Heart left ventricle (tissue), 16 donors: ENCODE measurements at places on chromosomes 11 and 22.

DNA sequence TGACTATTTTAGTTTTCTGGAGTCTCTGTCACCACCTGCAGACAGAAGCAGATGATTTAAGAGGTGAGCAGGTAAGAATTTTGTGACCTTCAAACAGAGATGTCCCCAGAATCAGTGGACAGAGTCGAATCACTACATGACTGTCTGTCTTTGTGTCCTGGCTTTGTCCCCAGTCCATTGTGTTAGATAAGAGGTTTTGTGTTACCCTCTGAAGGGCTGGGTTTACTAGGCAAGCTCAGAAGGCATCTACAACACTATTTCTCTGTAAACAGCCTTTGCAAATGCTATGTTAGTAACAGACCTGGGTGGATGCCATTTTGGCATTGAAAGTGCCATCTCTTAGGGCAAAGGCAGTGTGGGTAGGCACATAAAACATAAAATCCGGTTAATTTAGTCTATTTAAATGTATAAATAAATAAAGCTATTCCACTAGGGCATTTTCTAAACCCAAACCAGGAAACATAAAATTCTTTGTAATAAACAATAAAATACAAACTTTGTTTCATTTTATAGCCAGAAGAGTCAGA is 40.3 kb upstream of the CADM1 start:
- DNase-seq = no peak

GRCh38 chr11:123213307-123213771 is 18.3 kb upstream of the CLMP start:
- DNase-seq = no peak

DNA sequence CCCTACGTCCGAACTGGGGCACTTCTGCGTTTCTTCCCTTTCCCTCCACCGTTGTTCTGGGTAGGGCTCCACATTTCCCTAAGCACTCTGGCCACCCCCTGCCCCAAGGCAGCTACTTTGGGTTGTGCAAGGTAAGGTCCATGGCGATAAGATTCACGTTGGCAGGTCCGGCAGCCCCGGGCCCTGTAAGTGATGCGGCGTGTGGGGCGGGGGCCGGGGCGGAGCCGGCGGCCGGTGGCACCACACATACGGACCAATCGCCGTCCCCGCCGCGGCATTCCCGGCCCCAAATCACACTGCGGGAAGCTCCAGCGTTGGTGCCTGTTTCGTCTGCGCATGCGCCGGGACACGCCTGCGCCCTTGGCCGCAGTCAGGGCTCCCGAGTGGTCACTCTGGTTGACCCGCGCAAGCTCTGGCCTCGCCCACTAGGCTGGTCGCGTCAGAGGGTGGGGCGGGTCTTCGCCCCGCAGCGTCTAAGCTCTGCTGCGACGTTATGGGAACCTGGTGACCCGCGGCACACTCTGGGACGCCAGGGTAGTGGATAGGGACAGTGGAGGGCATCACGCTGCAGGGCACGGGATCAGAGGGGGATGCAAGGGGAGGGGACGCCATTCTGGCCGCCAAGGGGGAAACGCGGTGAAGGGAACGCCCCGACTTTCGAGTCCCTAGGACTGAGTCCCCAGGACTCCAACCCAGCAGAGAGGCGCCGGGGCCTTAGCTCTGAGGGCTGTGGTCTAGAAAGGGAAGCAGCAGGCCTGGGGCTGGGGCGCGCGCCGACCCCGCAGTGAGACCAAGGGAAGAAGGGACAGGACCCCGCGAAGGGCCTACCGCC is 1.6 kb downstream of the FADS1 start:
- DNase-seq = peak; percentile 99

GRCh38 chr11:106457727-106458126 is 380.3 kb downstream of the AASDHPPT start:
- DNase-seq = no peak

DNA sequence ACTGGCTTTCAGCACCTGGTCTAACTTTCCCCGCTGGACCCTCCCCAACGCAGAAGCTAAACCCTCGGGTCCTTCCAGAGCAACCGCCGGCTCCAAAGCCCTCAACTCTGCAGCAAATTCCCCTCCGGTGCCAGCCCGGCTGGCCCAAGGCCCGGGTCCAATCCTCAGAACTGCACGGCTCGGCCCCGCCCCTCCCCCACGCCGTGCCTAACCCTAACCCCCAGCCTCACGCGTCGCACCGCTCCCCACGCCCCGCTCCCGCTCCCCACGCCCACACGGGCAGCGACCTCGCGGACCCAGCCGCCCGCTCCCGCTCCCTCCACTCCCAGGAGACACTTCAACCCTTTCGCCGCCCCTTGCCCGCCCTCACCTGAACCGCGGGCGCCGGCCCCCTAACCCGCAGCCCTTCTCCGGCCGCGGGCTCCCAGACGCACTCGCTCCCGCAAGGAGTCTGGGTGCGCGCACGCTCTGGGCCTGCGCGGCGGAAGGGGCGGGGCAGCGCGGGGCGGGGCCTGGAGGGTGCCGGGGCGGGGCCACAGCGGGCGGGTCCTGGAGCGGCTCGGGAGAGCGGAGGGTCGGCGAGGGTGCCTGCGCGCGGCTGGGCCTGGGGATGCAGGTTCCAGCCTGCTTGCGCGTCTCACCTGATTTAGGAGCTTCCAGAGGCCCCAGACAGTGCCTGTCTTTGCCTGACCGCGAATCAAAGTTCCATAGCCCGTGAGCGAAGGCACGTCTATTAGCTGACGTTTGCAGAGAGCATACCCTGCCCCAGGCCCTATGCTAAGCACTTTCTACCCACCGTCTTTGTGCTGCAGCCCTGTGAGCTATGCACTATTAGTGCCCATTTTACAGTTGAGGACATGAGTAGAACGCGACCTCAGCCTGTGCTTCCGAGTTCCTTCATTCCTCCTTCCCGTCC is at the start of gene NFRKB:
TSS of gene NFRKB (minus strand) at position 453 of the 916 bp plus-strand sequence. CDS start 2,729 bp downstream, outside the sequence.
- peak; percentile 95 for DNase-seq

- no peak for DNase-seq
Observed at GRCh38 chr11:76649011-76649410, 21.5 kb downstream of the LRRC32 start.

- no peak for DNase-seq
Observed at GRCh38 chr11:116986521-116987105, 111.6 kb downstream of the SIK3 start.

DNA sequence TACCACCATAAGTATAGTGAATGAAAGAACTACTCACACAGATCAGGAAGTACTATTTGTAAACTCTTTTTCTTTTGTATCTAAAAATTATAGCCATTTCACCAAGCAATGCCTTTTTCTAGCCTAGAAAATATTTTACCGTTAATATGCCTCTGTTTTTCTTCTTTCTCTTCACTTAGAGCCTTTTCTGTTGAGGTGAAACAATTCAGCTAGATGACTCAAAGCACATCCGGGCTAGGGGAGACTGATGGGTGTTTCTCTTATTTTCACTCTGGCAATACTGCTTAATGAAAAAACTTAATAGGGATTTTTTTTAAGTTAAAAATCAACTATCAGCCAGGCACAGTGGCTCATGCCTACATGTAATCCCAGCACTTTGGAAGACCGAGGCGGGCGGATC is 93.3 kb downstream of the SGSM3 start:
- no peak for DNase-seq

DNA sequence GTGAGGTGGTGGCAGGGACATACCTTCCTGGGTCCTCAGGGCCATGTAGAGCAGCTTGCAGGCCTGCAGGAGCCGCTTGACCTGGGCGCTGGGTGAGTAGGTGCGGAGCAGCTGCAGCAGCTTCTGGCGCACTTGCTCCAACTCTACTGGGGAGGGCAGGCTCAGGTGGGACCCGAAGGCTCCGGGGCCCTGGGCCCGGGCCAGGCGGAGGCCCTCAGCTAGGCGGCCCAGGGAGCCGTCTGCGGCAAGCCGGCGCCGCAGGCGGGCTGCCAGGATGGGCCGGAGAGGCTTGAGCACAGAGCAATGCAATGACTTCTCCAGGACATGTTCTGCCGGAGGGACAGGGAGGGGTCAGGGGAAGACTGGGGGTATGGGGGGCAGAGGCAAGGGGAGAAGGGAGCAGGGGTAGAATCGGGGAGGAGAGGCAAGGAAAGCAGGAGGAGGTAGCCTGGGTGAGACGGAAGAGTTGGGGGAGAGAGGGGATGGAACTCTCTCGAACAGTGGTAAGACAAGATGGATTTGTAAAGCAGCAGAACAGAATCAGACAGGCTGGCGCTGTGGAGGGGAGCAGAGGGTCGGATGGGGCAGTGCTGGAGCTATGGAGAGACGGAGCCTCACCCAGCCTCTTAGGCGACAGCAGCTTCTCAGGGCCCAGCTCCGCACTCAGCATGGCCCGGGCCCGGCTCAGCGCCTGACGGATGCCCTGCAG is 2.2 kb downstream of the RIN1 start:
- no peak for DNase-seq

- no peak for DNase-seq
Observed at GRCh38 chr11:127643268-127644058, 642.9 kb upstream of the KIRREL3 start.

- DNase-seq = peak; percentile 70
Observed at GRCh38 chr11:1837171-1838076, 1.4 kb upstream of the TNNI2 start.

DNA sequence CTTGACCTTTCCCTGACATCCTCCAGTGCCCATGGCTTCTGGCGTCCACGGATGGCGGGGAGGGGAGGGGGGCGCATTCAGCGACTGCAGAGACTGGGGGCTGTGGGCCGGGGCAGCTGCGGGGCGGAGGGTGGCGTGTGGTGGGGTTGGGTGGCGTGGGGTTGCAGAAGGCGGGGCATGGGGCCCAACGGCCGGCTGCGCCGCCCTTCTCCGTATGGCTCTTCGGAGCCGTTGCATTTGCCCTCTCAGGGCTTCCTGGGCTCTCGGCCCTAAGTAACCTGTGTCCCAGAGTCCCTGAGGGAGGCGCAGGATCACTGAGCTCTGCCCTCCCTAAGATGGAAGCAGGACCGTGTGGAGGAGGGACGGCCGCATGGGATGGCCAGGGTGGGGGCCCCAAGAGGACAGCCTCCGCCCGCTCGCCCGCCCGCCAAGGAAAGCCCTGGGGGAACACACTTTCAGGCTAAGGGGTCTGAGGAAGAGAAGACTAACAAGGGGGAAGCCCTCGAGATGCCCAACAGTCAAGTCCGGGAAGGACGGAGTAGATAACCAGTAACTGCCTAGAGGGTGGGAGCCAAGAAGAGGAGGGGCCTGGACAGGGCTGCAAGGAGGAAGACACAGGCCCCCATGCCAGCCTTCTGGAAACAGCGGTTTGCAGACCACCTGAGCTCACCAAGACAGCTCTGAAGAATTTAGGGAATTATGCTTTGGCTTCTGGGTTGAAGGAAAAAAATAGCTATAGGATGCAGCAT is 9.2 kb upstream of the AIFM3 start:
- no peak for DNase-seq

DNA sequence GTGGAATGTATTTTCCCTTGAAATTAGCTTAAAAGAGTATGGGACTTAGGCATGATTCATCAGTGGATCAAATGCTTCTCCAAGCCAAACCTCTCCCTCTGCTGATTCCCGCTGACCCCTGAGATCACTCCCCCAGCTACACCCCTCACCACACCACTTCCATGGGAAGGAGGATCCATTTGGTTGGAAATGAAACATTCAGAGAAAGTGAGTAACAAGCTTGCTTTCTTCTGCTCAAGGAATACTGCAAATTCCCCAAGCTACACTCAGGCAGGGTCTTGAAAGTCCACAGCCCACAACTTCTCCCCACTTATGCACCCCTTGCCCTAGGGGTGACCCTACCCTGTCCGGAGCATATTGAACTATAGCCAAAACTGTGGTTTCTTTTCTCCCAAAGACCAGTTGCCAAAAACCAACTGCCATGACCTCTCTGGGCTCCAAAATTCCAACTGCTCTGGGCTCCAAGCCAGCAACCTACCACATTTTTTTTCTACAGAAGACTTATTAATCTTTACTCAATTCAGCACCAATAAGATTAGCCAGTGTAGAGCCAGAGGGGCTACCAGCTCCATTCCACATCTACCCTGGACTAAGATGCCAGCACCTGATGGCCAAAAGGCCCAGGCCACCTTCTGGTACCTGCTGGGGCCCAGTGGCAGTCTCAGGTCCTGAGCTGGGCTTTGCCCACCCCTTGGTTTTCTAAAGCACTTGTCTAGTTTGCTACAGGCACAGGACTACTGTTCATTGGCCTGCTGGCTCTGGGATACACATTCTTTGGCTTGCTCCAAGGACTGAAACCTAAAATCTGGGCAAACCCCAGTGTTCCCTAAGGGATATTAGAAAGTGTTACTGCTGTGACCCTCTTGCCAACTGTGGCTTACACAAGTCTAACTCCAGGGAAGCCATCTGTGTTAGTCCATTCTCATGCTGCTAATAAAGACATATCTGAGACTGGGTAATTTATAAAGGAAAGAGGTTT is 101.1 kb downstream of the MICAL3 start:
- DNase-seq = no peak

DNA sequence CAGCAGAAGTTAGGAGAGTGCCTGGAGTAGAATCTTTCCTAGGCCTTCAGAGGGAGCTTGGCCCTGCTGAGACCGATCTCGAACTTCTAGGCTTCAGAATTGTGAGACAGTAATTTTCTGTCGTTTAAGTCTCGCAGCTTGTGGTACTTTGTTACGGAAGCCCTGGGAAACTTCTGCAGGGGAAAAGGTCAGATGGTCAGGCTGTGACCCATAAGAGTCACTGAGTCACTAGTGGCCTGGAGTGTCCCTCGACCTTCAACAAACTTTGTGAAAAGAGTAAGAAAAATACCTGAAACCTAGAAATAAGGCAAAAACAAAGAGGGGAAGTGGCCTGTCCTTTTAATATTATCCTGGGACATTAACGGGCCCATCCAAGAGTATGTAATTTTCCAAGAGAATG is 34.6 kb downstream of the CSNK2A3 start:
- DNase-seq = no peak

- DNase-seq = no peak
Observed at GRCh38 chr22:24819487-24819886, 13.5 kb downstream of the SGSM1 start.

- DNase-seq = no peak
Observed at GRCh38 chr11:65340226-65340625, 6.6 kb downstream of the DPF2 start.

DNA sequence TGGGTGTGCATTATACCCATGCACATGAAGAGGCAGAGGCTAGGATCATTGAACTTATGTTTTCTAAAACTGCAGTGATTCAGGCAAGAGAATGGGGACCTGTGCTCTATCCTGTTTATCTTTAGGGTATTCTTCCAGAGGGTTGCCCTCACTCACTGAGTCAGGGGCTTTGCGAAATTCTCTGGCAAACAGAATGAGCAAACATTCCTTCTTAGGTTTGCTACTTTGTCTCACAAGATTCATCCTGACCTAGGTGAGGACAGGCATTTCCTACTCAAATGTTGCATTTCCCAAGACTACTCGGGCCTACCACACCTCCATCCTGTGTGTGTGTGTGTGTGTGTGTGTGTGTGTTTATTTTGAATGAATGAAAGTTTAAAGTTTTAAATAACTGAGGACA is 2.7 kb upstream of the EIF3M start:
- DNase-seq = no peak

DNA sequence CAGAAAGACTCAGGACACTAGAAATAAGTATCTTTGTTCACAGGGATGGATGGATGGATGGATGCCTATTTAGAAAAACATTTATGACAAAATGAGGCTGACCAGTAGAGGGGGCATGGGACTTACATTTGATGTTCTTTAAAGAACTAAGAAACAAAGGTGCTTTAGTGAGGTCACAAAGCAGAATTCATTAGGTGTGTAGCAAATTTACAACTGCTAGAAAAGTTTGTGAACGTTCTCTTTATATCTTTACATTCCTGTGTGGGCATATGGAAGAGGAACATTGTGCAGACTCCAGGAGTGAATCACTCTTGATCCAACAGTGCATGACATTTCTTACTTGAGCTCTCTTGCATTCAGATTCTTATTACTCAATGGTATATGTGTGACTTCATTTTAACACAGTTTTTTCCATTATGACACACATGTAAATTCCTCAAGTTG is 15.8 kb upstream of the SIK2 start:
- DNase-seq = no peak
